ENCODE measurements at places on chromosomes 2 and 18. TPM values are rescaled to one million over a fixed set of nuclear protein-coding genes. Genes with fewer than 3 reads are reported as not detected.

SERPINB13 gene
- polyA plus RNA-seq = not detected

HOXD13 gene
- not detected for polyA plus RNA-seq

PLCL1 gene
- polyA plus RNA-seq = not detected

KATNAL2 gene
- polyA plus RNA-seq = 0.08 TPM

PSMG2 gene
- 74.9 TPM for polyA plus RNA-seq

C18orf54 gene
- polyA plus RNA-seq = not detected

ANKRD36B gene
- 6.7 TPM for polyA plus RNA-seq

ALKAL2 gene
- polyA plus RNA-seq = 4.1 TPM

SERPINB7 gene
- not detected for polyA plus RNA-seq

CAPN13 gene
- not detected for polyA plus RNA-seq

ARMC9 gene
- 1.1 TPM for polyA plus RNA-seq

IL1RL1 gene
- not detected for polyA plus RNA-seq

PECR gene
- polyA plus RNA-seq = 23.2 TPM

GRP gene
- not detected for polyA plus RNA-seq

SP110 gene
- 49.0 TPM for polyA plus RNA-seq

FBXO11 gene
- polyA plus RNA-seq = 5.2 TPM

KIF1A gene
- not detected for polyA plus RNA-seq

PRSS56 gene
- polyA plus RNA-seq = not detected

MGAT4A gene
- 155 TPM for polyA plus RNA-seq

FSHR gene
- polyA plus RNA-seq = not detected

EPC2 gene
- polyA plus RNA-seq = 1.8 TPM

PLB1 gene
- not detected for polyA plus RNA-seq

NT5C1B gene
- 0.21 TPM for polyA plus RNA-seq

TMBIM1 gene
- polyA plus RNA-seq = 119 TPM

LDLRAD4 gene
- 9.6 TPM for polyA plus RNA-seq

OR6B2 gene
- polyA plus RNA-seq = not detected

COL4A3 gene
- polyA plus RNA-seq = 0.10 TPM

CTDSP1 gene
- 61.8 TPM for polyA plus RNA-seq

AMER3 gene
- polyA plus RNA-seq = not detected
